ENCODE measurements at places on chromosomes 11 and 22.
A peak's percentile ranks its signal among the peaks of the same experiment; 100 is the strongest.

DNA sequence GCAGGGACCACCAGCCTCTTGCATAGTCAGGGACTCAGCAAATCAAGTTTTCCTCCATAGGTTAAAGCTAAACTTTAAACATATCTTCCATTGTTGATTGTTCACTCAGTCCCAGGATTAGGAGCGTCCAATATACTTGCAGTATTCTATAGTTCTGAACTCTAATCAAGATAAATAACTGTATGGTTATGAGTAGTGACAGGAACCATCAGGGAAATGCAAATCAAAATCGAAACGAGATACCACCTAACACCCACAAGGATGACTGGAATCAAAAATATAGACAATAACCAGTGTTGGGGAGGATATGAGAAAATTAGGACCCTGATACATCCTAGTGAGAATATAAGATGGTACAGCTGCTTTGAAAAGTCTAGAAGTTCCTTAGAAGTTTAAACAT is 190.0 kb downstream of the ETS1 start:
- no peak for DNase-seq

DNA sequence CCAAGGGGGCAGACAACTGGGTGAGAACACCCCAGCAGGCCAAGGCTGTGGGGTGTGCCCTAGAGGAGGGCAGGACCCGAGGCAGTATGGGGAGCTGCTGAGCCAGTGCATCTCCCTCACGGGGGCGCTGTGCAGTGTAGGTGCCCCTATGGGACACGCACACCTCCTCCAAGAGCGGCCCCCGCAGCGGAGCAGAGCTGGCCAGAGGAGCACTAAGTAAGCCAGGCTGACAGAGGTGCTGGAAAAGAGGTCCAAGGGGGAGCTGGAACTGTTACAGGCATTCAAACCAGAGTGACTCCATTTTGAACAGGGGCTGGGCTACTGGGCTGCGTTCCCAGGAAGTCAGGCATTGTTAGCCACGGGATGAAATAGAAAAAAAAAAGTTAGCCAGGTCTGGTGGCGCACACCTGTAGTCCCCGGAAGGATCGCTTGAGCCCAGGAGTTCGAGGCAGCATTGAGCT is 41.8 kb downstream of the TST start:
- DNase-seq, result peak; percentile 91

- no peak for DNase-seq
These were observed 58.8 kb downstream of the SPECC1L start for GRCh38 chr22:24329453-24329852.

GRCh38 chr22:21568347-21569075 is 997 bp downstream of the UBE2L3 start:
- peak; percentile 35 for DNase-seq

All from activated CD4-positive, alpha-beta T cell treated with anti-CD3 and anti-CD28 coated beads for 48 hours (primary cell).